ENCODE measurements at places on chromosomes 13 and 19.

DNA sequence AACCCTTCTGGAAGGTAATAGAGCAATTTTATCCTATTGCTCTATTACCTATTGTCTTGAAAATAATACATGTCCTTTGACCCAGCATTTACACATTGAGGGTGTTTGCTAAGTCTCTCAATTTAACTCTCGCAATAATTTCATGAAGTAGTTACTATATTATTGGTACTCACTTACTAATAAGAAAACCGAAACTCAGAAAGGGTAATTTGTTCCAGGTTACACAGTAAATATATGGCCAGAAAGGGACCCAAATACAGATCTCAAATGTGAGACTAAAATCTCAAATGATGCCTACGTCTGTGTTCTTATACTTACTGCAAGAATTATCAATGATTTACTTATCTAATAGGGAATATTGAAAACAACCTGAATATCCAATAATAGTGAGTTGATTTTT, 29.7 kb upstream of the FAM216B start:
- DNase-seq, result no peak

- DNase-seq, result no peak
Observed at GRCh38 chr13:45508776-45509175, 44.0 kb downstream of the COG3 start.

DNA sequence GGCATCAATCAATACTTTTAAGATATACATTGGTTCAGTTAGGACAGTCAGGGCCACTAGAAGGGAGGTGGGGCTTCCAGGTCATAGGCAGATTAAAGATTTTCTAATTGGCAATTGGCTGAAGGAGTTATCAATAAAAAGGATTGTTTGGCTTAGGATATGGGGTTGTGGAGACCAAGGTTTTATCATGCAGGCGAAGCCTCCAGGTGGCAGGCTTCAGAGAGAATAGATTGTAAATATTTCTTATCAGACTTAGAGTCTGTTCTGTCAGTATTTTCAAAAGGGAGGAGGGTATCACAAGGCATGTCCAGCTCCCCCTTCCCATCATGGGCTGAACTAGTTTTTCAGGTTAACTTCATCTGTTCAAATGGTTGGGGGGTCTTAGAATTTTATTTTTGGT, 77.4 kb upstream of the FARP1 start:
- DNase-seq, result no peak

- DNase-seq, result no peak
Observed at GRCh38 chr13:70841240-70842061, 733.2 kb upstream of the KLHL1 start.

DNA sequence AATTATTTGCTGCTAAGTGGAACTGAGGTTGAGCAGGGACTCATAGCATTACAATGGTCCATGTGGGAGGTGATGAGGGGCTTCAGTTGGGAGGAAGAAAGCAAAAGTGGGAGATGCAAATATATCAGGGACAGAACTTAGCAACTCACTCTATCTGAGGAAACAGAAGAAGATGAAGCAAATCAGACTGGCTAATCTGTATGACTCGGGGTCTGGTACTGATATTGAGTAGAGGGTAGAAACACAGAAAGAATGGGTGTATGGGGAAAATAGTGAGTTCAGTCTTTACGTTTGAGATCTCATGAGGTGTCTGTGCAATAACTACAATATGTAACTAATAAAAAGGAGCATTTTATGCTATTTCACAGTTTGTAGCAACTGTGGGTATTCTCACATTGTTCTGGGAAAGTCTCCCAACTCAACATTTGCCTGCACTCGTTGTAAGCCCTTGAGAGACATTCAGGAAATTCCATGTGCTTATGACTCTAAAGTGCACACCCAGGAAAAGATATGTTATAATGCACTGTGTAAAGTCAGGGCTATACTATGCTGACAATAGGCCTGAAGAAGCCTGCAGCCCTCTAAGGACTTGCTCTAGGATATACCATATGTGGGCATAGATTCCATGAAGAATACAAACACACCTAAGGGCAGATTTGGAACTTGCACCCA, 183.5 kb downstream of the SPRY2 start:
- no peak for DNase-seq

GRCh38 chr13:42543215-42543797, 30.6 kb upstream of the TNFSF11 start:
- no peak for DNase-seq

GRCh38 chr13:107252428-107252827, 684.5 kb upstream of the ARGLU1 start:
- DNase-seq, result no peak

DNA sequence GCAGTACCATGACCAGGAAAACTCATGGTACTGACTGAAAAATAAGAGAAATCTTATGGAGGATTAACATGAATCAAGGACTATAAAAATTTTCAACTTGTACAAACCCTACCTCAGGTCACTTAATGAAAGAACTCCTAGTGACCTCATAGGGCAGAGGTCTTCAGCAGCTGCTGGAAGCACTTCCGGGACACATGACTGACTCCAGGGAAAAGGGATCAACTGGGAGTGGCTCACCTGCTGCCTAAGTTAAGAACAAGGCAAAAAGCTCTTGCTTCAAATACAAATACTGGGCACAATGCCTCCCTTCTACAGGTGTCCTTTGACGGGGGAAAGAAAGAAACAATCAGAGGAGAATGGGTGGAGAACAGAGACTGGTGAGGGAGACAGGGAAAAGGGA, 18.6 kb downstream of the DOCK9 start:
- no peak for DNase-seq

- DNase-seq, result no peak
Observed at GRCh38 chr19:12838182-12838885, at the start of gene MAST1. Gene MAST1 (plus strand): TSS chr19:12838515. CDS start chr19:12838573, 58 bp downstream.

- no peak for DNase-seq
Observed at GRCh38 chr19:16228637-16229321, 31.1 kb downstream of the AP1M1 start.

- no peak for DNase-seq
Observed at GRCh38 chr13:106462710-106463109, 72.8 kb downstream of the EFNB2 start.

Data from CD4-positive, alpha-beta T cell treated with Interleukin-2 at 100 ng/mL for 4 hours (primary cell).